ENCODE measurements at places on chromosomes 11 and 22.

- no peak for DNase-seq
Measured at GRCh38 chr11:124890683-124891372, 6.8 kb downstream of the ROBO4 start.

GRCh38 chr22:29840498-29840897, 2.4 kb upstream of the ASCC2 start:
- no peak for DNase-seq

GRCh38 chr11:69377029-69377952, 83.3 kb downstream of the MYEOV start:
- DNase-seq: no peak

- no peak for DNase-seq
Measured at GRCh38 chr11:66595245-66595904, 2.4 kb downstream of the CCS start.

DNA sequence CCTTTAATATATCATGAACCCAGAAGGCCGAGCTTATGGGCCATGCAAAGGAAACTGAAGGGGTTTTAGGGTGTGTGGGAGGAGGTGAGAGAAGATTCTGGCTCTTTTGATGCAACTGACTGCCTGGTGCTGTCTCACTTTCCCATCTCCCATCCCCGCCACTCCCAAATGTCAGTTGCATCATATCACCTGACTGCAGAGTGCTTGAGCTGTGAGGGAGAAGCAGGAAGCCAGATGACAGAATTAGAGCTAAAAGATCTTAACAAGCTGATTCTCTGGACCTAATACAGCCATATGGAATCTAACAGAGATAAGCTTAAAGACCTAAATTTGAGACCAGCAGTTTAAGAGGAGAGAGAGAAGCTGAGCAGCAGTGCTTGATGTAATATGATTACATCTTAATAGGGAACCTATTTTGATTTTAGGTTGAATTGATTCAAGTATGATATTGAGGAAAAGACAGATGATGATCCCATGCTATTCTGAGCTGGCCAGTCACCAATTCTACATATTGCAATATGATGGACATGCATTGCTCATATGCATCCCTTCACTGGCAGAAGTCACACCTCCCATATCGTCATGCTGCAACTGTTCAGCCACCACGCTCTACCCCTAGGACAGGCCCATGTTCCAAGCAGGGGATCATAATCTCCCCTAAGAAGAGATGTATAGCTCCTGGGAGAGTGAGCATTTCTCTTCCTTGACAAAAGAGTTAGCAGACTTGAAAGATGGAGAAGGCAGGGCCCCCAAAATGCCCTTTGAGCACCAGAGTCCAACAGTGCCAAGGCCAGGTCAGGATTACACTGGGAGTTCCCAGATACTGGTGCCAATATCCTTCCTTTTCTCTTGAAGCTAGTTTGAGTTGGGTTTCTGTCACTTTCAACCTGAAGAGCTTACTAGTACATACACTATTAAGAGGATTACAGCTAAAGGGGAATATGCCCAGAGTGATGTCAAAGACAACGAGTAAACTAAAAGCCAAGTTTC, 44.9 kb downstream of the PLEKHA7 start:
- DNase-seq: no peak

DNA sequence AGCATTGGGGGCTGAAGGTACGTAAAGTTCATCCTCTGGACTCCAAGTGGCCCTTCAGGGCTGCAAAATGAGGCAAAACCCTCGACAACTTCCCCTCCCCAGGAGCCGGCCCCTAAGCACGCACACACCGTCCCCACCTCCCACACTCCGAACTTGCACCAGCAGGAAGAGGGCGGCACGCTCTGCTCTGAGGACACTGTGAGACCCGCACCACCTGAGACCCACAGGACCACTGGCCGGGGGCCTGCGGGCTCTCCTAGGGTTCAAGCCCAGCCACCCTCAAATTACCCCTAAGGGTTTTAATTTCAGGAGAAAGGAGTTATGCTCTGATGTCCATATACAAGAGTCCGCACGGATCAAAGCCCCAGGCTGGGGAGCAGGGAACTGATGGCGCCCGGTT, 49.7 kb upstream of the BID start:
- DNase-seq: no peak

- no peak for DNase-seq
Measured at GRCh38 chr22:40480996-40481395, 110.6 kb downstream of the SGSM3 start.

GRCh38 chr11:98104249-98104648, 916.5 kb upstream of the CNTN5 start:
- DNase-seq: no peak

DNA sequence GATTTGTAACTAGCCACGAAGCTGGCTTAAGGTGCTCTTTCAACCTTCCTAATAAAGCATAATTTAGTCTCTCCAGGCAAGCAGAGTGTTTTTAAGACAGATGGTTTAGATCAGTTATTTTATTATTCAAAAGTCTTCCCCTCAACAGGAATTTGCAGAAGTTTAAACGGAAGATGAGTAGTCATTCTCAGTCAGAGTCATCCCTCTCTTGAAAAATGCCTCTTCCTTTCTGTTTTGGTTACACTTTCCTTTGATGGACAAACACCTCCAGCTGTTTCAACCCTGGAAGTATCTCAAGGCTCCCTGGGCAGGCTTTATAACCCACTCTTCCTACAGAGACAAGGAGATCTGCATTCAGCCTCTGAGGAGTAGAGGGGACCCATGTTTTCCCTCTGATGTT, 60.3 kb upstream of the POU2AF2 start:
- DNase-seq: no peak

- DNase-seq: no peak
Measured at GRCh38 chr22:47172771-47173534, 410.5 kb downstream of the TBC1D22A start.

DNA sequence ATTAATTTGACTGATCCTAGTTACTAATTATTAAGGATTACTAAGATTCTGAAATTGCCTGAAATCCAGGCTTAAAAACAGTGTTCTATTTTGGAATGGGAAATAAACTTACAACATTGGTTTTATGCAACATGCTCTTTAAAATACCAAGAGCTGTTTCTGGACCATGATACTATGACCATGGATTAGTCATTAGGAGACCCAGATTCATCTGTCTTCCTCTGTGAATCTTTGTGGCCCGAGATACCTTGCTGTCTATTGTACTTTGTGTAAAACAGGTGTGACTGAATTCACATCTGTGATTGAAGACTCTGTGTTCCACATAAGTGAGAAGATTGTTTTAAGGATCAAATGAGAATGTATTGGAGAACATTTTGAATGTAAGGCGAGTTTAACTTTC, 98.8 kb downstream of the HSD17B12 start:
- DNase-seq: no peak

GRCh38 chr11:94661444-94661843, 94.3 kb downstream of the PIWIL4 start:
- no peak for DNase-seq

DNA sequence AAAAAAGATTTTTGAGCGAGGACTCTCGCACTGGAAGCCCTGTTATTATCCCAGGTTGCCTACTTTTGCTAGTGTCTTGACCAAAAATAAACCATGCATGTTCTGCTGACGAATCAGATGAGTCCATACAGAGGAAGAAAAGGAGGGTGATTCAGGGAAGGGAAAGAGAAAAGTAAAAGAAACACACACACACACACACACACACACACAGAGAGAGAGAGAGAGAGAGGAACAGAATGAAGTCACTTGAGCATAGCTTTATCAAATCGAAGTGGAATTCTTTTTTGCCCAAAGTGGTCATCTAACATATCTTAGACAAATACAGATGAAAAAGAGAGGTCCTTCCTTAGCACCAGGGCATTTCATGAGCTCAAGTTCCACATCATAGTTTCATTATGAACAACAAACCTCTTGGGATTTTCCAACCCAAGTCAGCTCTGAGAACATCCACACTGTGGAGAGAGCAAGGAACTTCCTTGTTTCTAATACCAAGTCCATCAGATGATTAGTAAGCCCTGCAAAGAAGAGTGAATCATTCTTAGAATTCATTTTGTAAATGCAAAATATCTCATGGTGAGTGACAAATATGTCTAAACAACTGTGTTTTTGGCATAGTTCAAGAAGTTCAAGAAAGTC, 7.7 kb upstream of the MMP12 start:
- no peak for DNase-seq

- no peak for DNase-seq
Measured at GRCh38 chr22:22938672-22939587, 51.3 kb downstream of the IGLL5 start.

DNA sequence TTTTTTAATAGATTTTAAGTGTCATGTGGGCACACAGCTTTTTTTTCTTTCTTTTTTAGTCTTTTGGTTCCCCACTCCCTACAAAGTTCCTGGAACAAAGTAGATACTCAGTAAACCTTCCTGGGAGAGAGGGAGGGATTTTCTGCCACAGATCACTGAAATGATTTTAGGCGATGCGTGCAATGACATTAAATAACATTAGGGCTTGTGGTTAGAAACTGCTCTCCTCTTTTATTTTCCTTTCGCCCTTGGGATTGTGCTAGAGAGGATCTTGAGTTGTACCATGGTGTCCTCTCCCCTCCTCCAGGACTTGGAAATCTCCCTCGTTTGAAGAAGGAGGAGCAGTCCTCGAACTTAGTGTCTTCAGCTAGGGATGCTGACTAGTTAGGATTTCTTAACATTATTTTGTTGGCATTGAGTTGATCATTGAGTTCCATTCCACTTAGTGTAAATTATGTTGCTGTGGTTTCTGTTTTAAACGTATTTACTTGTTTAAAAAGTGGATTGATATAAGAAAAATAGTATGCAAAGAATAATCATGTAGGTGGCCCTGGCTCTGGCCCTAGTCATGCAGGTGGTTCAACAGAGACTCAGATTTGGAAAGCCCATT, 88.4 kb downstream of the TRAF6 start:
- no peak for DNase-seq

DNA sequence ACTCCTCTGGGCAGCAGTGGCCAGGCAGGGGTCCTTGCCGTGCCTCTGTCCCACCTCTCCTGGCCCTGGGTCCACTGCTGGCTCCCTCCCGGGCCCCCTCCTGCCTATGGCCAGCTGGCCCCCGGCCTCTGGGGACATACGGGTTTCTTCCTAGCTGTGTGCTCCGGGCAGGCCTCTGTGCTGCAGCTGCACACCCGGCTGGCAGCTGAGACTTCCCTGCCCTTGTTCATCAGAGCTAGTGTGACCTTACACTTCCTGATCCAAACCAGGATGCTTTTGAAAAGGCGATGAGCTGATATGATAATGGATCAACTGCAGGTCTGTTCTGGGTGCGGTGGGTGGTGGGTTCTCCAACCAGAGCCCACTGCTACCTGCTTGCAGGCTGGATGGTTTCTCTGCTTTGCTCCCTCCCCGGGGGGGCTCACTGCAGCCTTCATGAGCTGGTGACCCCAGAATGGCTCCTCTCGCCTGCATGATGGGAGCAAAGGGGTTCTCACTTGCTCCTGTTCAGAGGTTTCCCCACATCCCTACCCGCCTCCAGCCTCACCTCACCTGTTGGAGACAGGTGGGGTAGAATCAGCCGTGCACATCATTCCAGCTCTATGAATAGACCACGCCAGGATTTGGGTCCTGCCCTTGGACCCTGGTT, 13.3 kb downstream of the B3GAT1 start:
- no peak for DNase-seq

DNA sequence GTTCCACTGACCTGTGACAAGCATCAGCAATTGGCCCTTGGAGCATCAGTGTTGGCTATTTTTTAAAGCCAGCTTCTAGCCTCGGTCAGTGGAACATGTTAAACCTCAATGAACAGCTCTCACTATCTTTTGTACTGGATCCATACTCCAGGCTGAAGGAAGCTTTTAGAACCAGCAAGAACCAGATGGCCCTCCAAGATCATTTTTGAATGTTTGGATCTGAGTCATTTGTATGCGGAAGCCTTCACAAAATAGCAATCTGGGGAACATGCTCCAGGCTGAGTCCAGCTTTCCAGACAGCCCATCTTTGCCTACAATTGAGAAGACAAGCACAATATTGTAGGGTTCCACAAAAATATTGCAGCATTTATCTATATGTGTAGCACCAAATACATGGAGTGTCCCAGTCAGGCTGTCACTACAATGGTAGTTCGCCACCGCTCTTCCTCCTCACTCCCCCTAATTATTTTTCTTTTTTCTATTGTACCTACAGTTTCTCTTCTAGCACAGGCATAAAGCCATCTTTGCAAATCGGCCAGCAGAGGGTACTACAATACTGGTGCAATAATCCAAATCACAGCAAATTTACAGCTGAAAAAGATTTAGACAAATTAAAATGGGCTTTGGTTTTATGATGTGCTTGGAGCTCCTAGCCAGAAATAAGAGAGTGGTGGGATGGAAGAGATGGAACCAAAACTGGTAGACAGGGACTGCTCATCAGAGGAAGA, 177.4 kb upstream of the BLID start:
- DNase-seq: no peak

- DNase-seq: no peak
Measured at GRCh38 chr11:10358696-10359095, 53.8 kb downstream of the ADM start.

DNA sequence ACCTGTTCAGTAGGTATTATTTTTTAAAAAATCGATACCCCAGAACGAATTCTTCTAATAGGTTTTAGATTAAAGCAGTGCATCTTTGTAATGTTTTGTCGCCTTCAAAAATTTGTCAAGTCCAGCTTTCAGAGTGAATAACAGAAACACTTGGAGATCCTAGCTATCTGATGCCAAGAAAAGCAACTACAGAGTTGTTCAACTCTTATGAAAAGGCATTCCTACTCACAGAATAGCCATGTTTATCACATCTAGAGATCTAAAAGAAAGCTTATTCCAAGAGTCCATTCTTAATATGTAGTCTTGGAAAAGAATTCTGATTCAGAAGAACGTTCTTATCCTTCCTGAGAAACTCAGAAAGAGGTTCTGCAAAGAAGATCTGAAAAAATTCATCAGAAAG, 268.5 kb downstream of the TTC28 start:
- no peak for DNase-seq

- DNase-seq: no peak
Measured at GRCh38 chr11:63448646-63449045, 42.3 kb downstream of the PLAAT5 start.

DNA sequence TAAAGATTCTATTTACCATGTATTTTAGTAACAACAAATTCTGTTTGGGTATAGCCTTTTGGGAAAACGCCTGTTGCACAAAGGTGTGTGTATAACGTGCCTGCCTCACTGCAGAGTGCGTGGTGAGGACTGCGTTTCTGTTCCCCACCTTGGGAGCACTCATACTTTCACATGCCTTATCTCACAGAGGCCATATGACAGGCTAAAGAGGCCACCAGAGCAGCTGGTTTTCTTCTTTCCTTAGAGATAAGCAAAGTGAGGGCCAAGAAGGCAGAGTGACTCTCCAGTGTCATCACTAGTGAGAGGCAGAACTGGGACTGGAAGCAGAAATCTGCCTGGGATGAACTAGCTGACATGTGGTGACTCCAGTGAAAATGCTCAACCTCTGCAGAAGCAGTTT, 369.2 kb upstream of the NARS2 start:
- no peak for DNase-seq

- DNase-seq: no peak
Measured at GRCh38 chr11:104327861-104328511, 164.0 kb upstream of the PDGFD start.

- no peak for DNase-seq
Measured at GRCh38 chr11:69352715-69353319, 58.9 kb downstream of the MYEOV start.

GRCh38 chr11:105838668-105839384, 183.2 kb downstream of the MSANTD4 start:
- DNase-seq: no peak
